ENCODE measurements at places on chromosomes 3 and 15.

DNA sequence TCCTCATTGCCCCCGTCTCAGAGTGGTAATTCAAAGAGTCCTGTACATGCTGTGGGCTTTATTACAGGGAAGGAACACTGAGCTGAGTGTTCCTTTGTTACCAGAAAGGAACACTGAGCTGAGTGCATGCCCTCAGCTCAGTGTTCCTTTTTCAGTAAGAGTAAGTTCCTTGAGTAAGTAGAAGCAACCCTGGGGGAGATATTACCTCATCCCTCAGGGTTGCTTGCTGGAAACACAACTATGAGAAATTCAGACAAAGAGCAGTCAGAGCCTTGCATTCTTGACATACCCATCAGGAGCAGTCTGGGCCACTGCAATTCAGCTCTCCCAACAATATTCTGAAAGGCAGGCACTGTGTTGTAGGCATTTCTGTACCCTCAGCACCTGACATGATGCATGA, 17.0 kb downstream of the CHRM5 start:
- DNase-seq: no peak

DNA sequence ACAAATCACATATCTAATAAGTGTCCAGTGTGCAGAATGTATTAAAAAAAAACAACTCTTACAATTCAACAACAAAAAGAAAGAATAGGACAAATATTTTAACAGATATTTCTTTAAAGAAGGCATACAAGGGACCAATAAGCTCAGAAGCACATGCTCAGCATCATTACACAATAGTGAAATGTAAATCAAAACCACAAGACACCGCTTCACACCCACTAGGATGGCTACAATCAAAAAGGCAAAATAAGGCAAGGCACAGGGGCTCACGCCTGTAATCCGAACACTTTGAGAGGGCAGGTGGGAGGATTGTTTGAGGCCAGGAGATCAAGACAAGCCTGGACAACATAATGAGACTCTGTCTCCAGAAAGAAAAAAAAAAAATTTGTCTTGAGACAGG, 255.6 kb downstream of the MAGI1 start:
- no peak for DNase-seq

DNA sequence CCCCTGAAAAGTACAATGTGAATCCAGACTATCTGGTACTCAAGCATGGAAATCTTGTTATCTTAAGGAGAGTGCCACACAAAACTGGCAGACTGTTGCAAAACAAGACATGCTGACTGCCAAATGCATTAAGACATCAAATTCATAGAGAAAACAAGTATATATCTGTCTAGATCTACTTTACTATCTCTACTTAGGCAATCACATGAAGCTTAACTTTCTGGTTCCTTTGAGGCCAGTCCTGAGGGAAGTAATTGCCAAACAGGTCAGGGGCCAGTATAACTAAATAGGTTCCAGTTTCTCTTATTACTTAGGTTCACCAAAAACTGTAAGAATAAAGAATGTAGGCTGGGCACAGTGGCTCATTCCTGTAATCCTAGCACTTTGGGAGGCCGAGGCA, 15.9 kb upstream of the SLC4A7 start:
- no peak for DNase-seq

GRCh38 chr3:64399205-64399800, 174.0 kb upstream of the PRICKLE2 start:
- peak; percentile 5 for DNase-seq

GRCh38 chr3:131898346-131898745, 136.5 kb downstream of the CPNE4 start:
- DNase-seq: no peak

DNA sequence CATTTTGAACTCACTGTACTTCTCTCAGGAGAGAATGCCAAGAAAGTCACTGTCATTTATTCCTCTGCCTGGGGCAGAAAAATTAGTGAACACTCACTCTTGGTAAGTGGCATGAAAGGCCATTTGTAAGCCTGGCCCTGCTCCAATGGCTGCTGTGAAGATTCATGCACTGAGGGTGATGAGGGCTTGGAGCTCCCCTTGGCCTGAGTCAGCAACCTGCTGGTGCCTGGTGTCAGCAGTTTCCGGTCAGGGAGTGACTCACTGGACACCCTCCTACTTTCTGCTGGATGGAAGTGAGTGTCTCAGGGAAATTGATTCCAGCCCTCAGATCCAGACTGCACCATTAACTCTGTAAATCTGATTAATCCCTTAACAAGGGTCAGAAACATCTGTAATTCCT, 37.6 kb downstream of the TRA2B start:
- no peak for DNase-seq

DNA sequence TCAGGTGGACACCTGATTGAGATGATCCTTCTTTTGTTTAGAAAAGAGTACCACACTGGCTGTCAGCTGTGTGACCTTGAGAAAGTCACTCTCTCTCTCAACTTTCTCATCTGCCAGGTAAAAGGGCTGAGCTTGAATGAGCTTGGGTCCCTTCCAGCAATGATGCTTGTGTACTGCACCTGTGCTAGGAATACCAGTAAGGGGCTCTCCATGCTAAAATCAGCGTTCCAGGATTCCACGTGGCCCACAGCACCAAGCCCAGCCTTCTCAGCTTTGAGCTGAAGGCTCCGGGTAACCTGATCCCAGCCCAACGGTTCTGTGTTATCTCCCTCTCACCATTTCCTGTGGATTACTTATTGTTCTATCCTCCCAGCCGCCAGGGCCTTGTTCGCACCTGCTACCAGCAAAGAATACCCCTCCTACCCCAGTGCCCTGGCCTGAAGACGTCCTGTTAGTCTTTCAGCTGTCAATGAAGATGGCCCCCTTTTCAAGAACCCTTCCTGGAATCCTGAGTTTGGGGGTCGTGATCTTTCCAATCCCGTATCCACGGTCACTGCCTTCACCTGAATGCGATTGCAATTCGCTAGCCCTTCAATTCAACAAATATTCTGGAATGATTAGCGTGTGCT, 54.2 kb upstream of the CGNL1 start:
- DNase-seq: peak; percentile 80

- no peak for DNase-seq
These were observed at the start of gene PRR23E for GRCh38 chr3:127192576-127193232. TSS of gene PRR23E (plus strand) at chr3:127193131. CDS start at chr3:127196686, 3,555 bp downstream.

- DNase-seq: no peak
These were observed 699.8 kb downstream of the NR2F2 start for GRCh38 chr15:97030251-97030650.

DNA sequence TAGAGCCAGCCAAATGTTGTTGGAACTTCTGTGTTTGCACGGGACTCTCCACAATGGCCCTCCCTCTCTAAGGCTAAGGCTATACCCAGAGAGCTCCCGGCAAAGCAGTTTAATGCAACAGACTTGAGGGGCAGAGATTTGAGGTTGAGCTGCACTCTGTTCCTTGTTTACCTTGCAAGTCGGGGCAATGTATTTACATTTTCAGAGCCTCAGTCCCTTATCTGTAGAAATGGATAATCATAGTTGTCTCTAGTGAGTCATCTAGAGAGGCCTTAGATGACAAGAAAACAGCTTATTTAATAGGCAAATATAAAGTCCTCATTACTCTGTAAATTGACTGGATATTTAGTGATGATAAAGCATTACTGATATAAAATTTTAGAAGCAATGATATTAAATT, 917.7 kb downstream of the MCTP2 start:
- no peak for DNase-seq

GRCh38 chr15:75233504-75234190, 24.5 kb upstream of the GOLGA6C start:
- DNase-seq: no peak

GRCh38 chr3:186417791-186418190, 55.8 kb upstream of the DGKG start:
- no peak for DNase-seq

DNA sequence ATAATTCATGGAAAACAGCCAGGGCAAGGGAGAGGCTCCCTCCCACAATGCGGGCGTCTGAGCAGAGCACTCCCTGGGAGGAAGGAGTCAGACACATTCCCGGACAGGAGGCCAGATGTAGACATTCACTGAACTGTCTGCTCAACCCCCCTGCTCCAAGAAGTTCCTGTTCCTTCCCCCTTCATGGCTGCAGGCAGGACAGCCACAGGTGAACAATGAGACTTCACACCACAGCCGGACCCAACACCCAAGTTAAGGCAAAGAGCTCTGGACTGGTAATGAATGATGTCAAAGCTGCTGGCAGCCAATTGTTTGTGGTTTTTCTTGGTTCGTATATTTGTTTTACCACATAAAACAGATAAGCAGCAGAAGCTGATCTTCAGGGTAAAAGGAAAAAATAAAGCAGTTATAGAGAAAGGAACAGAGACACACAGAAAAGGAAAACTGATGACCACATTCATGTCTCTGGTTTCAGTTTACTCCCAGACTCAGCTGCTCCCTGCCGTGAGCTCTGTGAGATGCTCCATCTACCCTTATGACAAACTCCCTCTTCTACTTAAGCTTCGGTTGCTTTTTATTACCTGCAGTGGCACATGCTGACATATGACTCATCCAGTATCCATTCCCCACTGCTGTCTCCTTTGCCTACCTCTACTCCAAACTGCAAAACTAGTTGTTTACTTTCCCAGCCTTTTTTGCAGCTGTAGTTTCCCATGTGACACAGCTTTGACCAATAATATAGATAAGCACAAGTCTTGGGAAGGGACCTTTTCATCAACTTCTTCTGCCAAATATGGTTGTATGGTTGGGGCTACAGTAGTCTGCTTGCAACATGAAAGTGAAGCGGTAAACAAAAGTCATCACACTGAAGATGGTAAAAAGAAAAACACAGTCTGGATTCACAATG, 33.1 kb downstream of the DZIP1L start:
- peak; percentile 30 for DNase-seq

DNA sequence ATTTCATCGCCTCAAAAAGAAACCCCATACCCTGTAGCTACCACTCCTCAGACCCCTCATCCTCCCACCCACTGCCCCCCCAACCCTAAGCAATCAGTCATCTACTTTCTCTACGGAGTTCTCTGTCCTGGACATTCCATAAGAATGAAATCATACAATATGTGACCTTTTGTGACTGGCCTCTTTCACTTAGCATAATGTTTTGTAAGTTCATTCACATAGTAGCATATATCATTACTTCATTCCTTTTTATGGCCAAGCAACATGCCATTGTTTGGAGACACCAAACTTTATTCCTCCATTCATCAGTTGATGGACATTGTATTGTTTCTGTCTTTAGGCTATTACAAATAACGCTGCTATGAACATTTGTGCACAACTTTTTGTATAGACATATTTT, 64.2 kb downstream of the TNIK start:
- DNase-seq: no peak

GRCh38 chr3:147410116-147410525, 956 bp downstream of the ZIC1 start:
- DNase-seq: no peak

- no peak for DNase-seq
These were observed 7.1 kb downstream of the CD200R1 start for GRCh38 chr3:112967828-112968227.

GRCh38 chr3:64329037-64329436, 103.8 kb upstream of the PRICKLE2 start:
- no peak for DNase-seq

GRCh38 chr15:85611361-85611760, 183.4 kb downstream of the KLHL25 start:
- DNase-seq: no peak

DNA sequence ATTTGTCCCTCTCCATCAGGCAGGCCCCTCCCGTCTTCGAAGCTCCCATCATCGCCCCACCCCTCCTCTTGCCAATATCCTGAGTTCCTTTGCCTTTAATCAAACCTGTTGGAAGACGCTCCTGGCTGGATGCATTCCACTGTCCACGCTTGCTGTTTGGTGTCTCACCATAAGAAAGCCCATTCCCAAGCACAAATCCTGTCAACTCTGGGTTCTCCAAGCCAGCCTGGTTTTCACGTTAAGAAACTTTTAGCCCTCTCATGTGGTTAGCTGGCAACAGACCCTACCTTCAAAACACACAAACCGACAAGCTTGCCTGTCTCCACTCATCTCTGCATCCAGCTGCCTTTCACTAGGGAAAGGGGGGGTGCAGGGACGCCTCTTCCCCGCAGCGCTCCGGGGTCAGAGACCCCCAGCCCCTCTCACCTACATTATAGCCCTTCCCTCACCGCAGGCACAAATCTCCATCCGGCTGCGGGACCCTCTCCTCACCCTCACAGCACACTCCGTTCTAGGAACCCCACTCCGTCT, 1.1 kb downstream of the GORASP1 start:
- no peak for DNase-seq

DNA sequence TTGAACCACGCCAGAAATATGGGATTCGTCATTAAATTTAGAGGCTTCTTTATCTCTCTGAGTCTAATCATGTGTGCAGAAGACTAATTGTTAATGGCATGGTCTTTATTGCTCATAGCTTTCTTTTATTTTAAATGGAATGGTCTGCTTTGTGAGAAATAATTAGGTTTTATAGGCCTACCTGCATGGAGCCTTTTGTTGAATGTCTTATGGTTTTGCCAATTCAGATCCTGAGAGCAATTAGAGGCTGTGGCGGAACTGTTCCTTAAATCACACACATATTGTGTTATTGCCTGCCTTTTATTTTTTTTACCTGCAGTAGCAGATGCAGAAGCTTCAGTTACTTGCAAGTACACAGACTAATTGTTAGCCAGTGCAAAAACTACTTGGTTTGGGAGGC, 306.2 kb downstream of the NLGN1 start:
- DNase-seq: peak; percentile 1

DNA sequence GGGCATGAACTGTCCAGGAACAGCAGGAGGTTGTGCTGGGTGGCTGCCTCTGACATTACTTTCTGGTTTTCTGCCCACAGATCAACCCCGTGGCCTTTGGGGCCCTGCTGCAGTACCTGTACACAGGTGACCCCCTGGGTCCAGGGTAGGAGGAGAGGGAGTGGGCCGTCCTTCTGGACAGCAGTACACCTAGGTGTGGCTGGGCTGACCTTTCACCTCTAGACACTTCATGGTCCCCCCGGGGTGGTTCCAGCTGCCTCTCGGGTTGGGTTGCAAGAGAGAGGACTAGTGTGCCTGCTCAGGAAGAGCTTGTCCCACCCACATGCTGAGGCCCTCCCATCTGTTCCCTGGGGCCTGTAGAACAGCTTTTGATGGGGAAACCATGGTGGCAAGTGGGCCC, 3.7 kb downstream of the ABTB1 start:
- DNase-seq: peak; percentile 61

DNA sequence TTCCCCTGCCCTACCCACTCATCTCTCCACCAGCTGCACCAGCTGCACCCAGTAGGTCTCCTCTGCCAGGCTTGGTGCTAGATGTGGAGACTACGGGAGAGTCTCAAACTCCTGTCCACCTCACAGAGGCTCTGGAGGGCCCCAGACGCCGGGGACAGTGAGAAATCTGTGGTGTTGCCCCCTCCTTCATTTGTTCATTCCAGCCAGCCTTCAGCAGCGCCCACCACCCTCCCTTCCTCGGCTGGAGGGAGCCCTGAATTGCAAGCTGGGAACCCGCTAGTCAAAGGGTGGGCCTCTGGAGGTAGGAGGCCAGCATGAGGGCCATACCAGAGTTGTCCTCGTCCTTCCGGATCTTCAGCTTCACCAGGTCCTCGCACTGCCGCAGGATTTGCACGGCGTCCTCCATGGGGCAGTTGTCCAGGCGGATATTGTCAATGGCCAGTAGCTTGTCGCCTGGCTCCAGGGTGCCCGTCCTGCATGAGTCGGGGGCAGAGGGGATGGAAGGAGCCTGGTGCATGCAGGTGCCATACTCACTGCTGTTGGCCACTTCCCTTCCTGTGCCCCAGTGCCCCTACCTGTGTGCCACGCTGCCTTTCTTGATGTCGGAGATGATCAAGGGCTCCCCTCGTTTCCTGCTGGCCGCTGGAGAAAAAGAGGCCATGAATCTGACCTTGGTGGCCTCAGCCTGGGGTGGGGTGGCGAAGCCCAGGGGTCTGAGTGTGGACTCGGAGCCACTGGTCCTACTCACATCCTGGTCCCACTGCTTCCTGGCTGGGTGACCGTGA, 29.1 kb downstream of the GRIP2 start:
- no peak for DNase-seq

GRCh38 chr3:144362126-144362525, 390.5 kb downstream of the DIPK2A start:
- peak; percentile 31 for DNase-seq
